Brain microvascular endothelial cell (primary cell): ENCODE measurements at places on chromosomes 2 and 18.

- DNase-seq: no peak
Measured at GRCh38 chr2:120384486-120385354, 38.8 kb downstream of the INHBB start.

DNA sequence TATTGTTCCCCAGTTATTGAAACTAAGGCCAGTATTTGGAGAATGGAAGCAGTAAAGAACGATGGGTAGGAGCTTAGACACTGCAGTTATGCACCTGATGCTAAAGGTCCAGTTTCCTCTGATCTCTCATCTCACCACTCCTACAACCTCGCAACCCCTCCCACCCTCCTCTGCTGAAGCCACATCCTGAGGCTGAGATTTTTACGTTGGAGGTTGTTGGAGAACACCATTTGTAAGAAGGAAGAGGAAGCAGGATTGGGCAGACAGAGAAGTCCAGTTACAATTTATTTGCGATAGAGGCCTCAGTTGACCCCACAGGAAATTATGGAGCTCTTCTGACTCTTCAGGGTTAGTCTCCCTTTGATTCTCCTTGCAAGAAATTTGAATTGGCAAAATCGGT lies 54.3 kb upstream of the NDUFV2 start:
- no peak for DNase-seq

DNA sequence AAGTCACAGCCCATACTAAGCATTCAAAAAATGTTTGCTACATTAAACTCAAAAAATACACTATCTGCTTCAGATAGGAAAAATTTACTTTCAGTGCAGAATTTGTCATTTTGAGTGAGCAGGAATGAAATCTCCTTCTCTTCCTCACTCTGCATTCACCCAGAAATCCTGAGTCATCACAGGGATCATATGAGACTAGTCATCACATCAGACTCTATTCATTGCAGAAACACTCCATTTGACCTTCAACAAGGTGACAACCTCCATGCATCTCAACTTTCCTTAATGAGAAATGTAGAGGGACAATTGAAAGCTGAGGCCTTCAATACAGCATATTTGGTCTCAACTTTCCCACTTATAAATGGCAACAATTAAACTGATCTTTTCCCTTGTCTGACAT lies 130.4 kb upstream of the CYP26B1 start:
- peak; percentile 50 for DNase-seq

DNA sequence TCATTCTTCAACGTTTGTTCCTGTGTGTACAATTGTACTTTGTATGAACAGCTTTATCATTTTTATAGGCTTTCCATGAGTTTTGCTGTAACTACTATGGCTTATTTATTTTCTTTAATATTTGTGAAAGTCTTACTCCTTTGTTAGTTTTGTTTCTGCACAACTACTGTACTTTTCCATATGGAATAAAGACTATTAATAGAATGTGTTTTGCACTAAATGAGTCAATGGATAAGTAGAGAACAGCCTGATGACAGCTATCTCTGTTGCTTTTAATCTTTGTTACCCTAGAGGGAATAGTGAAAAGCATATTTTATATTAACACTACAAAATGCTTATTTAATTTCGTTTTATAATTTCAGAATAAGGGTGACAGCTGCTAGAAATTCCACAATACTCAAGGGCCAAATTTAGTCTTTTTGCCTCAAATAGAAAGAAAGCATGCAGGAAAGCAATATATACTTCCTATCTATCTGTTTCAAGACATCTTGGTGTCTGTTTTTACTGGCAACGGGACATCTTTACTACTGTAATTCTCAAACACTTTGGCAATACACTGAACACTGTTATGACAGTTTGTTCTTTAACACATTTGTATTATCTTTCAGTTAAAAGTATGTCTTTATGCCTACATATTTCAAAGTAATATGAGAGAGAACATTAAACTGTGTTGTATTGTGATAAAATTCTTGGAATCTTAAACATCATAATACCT lies 53.9 kb downstream of the WDSUB1 start:
- DNase-seq: no peak

DNA sequence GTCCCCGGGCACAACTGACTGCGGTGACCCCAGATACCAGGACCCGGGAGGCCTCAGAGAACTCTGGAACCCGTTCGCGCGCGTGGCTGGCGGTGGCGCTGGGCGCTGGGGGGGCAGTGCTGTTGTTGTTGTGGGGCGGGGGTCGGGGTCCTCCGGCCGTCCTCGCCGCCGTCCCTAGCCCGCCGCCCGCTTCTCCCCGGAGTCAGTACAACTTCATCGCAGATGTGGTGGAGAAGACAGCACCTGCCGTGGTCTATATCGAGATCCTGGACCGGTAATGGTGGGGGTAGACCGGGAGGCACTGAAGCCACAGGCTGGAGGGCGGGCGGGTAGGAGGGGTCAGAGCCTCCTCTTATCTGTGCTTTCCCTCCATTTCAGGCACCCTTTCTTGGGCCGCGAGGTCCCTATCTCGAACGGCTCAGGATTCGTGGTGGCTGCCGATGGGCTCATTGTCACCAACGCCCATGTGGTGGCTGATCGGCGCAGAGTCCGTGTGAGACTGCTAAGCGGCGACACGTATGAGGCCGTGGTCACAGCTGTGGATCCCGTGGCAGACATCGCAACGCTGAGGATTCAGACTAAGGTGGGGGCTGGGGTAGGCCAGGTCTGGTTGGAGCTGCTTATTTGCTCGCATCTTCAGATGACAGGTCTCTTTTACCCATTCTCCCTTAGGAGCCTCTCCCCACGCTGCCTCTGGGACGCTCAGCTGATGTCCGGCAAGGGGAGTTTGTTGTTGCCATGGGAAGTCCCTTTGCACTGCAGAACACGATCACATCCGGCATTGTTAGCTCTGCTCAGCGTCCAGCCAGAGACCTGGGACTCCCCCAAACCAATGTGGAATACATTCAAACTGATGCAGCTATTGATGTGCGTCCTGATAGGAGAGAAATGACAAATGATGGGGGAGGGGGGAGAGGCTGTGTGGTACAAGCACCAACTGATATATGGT lies 780 bp downstream of the HTRA2 start:
- no peak for DNase-seq

DNA sequence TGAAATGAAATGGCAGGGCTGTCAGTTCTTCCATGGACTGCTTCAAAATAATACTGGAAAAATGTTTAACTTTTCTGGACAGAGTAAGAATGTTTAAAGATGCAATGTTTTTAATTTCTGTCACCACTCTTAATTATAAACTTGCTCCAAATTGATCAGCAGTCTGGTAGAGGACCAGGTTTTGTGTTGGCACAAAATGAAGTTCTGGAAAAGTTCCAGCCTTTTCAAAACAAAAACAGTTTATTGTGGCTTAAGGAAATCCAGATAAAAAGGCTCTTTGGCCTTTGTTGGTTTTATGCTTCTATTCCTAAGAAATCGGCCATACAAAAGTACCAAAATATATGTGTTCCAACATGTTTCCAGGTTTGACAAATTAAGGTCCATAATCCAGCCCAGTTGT lies 48.8 kb downstream of the PTRHD1 start:
- no peak for DNase-seq
